ENCODE measurements at places on chromosomes 7 and 10.

DNA sequence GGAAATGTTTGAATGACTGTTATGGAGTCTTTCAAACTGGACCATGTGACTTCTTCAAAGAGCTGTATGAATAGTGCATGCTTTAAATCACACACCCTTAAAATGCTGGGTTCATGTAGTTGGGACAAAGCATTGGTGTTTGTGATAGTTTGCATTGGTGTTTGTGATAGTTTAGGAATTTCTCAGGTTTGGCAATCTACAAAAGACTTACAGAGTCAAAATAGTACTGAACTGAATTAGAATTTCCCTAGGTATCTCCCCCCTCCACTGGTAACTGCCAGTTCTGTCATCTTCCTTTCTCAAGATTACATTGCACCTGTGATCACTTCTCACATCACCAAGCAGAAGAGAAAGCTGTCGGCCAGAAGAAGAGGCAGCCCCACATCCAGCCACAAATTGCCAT is 261.1 kb downstream of the GATA3 start:
- DNase-seq, result peak; percentile 35

DNA sequence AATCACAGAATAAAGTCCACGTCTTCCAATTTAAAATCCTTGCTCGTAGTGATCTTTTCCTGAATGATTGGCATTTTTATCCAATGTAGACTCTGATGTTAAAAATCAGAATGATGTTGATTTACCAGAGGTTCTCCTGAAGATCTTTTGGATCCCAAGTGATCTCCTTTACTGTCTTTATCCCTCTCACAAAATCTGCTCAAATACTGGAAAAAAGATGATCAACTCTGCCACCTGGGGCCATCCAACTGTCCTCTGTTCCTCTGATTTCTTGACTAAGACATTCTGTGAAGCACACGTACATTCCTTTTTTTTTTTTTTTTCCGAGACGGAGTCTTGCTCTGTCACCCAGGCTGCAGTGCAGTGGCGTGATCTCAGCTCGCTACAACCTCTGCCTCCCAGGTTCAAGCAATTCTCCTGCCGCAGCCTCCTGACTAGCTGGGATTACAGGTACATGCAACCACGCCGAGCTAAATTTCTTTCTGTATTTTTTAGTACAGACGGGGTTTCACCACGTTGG is 18.0 kb upstream of the ADRB1 start:
- DNase-seq, result no peak

DNA sequence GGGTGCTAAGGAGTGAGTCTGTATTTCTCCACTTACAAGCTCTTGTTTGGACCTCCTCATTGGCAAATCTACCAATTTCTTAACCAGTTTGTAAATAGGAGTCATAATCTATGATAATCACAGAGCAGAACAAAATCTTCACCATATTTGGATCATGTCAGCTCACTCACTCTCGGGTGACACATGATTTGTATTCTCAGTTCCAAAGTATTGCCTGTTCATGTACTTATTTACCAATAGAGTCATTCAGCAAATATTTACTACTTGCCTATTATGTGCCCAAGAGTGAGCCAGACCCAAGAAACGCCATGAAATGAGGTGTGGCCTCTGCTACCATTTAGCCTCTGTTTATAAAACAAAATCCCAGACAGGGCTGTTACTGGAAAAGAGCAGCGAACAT is 114.8 kb downstream of the TSPAN12 start:
- DNase-seq, result no peak

DNA sequence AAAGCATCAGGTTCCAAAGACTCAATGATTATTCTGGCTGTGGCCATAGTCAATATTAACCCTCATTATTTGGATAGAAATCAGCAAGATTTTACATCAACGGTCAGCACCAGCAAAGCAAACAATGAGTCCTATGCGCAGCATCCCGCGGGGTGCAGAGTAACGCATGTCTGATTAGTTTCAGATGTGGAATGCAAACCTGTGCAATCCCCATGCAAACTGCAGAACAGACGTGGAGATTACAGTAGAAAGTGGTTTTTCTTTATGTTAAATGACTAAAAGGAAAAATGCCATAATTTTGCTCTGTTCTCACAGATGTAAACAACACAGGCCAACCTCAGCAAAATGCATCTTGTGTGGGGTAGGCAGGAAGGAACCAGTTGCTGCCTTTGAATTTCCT is 258.1 kb upstream of the GRB10 start:
- DNase-seq, result no peak

- DNase-seq, result peak; percentile 79
Observed at GRCh38 chr7:94178230-94178629, 174.1 kb upstream of the BET1 start.

- no peak for DNase-seq
Observed at GRCh38 chr10:15182540-15183207, 14.2 kb upstream of the NMT2 start.

DNA sequence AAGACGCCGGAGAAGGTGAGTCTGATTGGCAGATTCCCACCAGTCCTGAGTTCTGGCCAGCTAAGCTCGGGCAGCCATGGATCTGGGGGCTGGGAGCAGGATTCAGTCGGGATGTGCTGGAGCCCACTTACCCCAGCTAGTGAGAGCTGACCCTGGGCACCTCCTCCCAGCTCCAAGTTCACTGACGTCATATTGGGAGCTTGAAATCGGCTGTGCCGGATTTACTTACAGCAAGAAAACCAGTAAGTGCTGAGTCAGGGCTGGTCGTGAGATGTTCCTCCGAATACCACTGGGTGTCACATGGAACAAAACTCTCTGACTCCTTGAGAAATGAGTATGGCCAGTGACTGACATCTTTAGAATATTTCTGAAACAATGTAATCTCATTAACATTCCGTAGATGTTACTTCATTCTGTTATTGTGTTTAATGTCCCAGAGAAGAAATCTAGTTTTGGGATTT is 621.2 kb downstream of the SDK1 start:
- no peak for DNase-seq

GRCh38 chr7:38704041-38704547 is 72.9 kb upstream of the AMPH start:
- DNase-seq, result no peak

DNA sequence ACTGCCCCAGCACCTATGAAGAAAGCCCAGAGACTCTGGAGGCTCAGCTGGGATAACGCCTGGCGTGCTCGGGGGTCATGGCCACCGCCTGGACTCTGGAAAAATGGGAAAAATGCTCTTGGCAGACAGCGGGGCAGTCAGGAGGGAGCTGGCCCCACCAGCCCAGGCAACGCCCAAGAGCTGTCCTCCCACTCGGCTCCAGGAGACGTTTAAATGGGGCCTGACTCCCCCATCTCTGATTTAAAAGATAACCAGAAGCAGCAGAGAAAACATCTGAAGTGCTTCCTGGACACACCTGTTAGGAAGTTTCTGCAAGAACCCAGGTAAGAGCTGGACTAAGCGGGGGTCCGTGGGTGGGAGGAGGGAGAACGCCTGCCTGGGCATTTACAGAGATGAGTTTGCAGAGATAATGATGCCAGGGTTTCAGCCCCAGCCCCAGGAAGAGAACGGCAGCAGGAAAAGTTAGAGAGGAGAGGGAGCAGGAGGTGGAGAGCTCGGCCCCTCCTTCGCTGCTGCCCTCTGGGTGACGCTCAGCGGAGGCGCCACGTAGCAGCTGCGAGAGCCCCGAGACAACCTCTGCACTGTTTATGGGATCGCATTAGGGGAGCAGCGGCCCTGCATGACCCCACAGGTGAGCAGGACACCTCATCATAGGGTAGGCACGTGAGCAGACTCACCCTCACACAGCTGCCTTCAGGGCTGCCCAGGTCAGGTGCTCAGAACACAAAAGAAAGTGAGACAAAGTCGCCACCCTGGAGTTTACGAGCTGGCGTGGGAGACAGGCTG is 83.5 kb upstream of the INSIG1 start:
- no peak for DNase-seq

GRCh38 chr7:42104694-42105093 is 132.3 kb downstream of the GLI3 start:
- no peak for DNase-seq

- no peak for DNase-seq
Observed at GRCh38 chr7:33837356-33837851, 67.9 kb upstream of the BMPER start.

GRCh38 chr10:30437031-30437841 is 3.3 kb downstream of the MAP3K8 start:
- peak; percentile 61 for DNase-seq

DNA sequence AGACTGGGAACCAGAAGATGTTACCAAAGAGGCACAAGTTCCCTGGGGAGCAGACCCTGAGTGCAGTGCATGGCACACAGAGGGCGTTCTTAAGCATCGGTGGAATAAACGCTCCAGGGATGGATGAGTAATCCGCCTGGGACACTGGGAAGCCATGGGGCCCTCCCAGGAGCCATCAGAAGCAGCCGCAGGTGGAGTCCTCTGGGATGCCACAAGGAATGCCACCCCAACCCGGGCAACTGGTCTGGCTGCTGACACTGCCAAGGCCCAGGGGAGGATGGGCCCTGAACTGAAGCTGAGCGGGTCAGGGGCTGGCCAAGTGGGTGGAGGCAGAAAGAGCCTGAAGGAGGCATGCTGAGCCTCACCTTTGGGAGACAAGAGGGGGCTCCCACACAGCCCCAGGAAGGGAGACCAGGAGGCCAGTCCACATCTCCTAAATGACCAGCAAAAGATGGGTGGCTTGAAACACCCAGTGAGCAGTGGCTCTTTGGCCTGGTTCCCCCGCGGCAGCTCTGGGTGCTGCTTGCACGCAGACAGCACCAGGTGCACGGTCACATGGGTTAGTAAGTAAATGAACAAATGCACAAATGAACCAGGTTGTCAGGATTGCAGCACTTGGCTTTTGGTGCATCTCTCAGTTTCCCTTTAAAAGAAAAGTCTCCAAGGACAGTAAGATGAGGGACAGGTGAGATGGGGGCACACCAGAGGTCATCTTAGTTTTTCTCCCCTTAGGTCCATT is 141.3 kb upstream of the ZMIZ1 start:
- DNase-seq, result no peak

DNA sequence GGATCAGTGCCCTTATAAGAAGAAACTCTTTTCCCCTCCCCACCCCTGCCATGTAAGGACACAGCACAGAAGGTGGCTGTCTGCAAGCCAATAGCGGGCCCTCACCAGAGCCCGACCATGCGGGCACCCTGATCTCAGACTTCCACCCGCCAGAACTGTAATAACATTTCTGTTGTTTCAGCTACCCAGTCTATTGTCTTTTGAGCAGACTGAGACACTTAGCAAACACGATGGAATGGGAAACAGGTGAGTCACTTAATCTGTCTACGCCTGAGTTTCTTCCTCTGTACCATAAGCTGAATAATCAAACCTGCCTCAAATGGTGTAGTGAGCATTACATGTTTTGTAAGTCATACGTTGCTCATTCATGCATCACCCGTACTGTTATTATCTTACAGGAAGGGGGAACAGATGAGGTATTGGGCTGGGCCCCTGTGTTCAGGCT is 58.2 kb downstream of the STRA8 start:
- DNase-seq, result no peak

- no peak for DNase-seq
Observed at GRCh38 chr7:91310830-91311460, 46.7 kb downstream of the FZD1 start.

- DNase-seq, result no peak
Observed at GRCh38 chr7:1590476-1590875, 20.6 kb upstream of the PSMG3 start.

DNA sequence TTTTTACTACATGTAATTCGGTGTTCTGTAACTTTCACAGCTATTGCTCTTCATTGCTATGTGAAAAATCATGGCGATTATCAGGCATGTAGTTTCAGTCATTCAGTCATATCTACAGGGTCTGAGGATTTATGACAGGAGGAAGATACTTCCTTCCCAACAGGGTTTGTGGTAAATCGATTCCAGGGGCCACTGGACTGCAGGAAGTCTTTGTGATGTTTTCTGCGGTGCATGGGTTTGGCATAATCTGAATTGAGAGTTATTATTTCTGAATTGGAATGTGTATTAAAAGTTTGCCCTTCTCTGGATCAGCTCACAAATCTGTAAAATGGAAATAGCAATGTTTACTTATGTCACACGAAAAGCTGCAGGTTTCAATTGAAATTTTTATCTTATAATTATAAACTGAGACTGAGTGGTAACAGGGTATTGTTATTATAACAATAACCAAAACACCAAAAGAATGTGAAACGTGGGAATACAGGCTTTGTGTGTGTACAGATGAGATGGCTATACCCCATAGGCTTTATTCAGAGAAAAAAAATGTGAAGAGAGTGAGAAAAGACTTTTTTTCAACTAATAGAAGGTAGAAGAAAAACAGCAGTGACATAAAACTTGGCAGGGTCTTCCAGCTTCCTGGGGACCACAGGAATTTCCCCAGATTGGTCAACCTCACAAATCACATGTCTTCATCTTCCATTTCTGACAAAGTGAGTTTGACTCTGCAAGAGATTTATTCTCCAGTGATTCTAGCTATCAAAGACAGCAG is 307.7 kb upstream of the NFE2L3 start:
- DNase-seq, result no peak

GRCh38 chr7:36594445-36594844 is 129.8 kb downstream of the AOAH start:
- DNase-seq, result no peak

GRCh38 chr10:86659161-86659691 is 4.9 kb downstream of the OPN4 start:
- no peak for DNase-seq

DNA sequence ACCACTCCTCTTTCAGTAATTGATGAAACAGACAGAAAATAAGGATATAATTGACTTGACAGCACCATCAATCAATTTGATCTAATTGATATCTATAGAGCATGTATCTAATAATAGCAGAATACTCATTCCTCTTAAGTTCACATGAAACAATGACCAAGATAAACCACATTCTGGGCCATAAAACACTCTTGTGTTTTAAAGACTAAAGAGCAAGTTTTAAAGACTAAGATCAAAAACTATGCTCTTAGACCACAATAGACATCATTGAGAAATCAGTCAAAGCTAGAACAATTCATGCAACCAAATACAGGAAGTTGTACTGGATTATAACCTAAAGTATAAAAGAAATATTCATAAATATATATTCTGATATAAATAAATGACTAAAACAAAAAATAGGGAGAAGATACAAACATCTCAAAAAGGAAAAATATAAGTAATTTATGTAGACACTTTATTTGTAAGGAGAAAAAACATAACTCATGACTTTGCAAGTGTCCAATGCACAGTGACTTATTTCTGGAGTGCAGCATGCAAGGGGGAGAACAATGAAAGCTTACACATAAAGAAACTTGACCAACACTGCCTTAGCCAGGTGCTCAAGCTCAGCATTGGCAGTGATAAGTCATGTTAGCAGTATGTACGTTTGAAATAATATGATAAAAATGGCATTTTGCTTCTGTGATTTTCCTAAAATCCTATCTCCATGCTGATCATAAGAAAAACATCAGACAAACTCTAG is 312.7 kb upstream of the IGFBP3 start:
- peak; percentile 78 for DNase-seq

All from GM12865 (cell line).